ENCODE measurements at places on chromosomes 7 and 10. TPM values are rescaled to one million over a fixed set of nuclear protein-coding genes. Genes with fewer than 3 reads are reported as not detected.
A peak's percentile ranks its signal among the peaks of the same experiment; 100 is the strongest.

DNA sequence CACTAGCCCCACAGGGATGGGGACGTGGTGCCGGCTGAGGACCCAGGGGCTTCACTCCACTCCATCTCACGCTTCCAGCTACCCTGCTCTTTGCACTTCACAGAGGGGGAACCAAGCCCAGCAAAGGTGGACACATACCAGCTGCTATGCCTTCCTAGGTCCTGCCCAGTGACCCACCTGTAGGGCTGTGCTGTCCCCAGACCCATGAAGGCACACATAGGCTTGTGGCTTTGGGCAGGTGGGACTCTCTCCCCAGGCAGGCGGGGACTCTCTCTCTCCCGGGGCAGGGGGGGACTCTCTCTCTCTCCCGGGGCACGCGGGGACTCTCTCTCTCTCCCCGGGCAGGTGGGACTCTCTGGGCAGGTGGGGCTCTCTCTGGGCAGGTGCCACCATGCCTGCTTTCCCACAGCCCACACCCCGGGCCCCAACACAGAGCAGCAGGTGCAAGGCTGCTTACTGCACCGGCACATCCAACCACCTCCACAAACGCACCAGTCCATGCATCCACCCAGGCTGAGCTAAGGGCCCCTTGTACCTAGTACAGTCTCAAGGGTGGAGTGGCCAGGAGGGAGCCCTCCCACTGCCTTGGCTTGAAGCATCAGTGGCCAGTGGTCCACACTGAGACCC, 13.8 kb upstream of the GPR146 start:
- no peak for DNase-seq

GRCh38 chr7:157299613-157300368, 37.0 kb upstream of the DNAJB6 start:
- DNase-seq, result peak; percentile 46

GRCh38 chr7:17815318-17815717, 125.0 kb downstream of the SNX13 start:
- DNase-seq, result no peak

DNA sequence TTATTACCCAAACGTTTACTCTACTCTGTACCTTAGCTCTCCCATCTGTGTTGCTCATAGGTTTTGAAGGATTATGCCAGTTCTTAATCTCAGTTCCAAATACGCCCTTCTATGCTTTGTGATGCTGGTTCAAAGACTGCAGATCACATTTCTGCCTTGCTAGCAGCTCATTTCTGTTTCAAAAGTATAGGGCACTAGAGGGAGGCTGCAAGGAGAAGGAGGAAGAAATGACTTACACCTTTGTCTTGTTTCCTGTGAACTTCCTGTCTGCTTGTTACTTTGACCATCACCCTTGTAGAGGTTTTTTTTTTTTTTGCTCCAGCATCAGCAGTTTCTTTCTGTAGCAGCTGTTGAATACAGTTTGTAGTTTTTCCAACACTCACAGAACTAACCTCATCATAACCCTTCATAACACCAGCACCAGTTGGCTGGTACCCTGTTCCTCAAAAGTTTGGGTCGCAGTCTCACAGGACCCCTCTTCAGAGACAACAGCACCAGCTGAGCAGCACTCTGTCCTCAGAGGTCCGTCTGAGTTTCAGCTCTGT, 16.5 kb downstream of the SLK start:
- DNase-seq, result peak; percentile 17

Gene PIK3CG
- total RNA-seq, result 27.0 TPM

Measured in activated CD8-positive, alpha-beta T cell treated with anti-CD3 and anti-CD28 coated beads for 36 hours (primary cell).